ENCODE measurements at places on chromosomes 5 and 9.

- no peak for DNase-seq
Measured at GRCh38 chr9:136504512-136505348, 21.9 kb upstream of the SEC16A start.

GRCh38 chr9:127812011-127812410 lies 9.3 kb downstream of the FPGS start:
- DNase-seq: no peak

- DNase-seq: no peak
Measured at GRCh38 chr9:91056917-91057316, 255.3 kb downstream of the SYK start.

DNA sequence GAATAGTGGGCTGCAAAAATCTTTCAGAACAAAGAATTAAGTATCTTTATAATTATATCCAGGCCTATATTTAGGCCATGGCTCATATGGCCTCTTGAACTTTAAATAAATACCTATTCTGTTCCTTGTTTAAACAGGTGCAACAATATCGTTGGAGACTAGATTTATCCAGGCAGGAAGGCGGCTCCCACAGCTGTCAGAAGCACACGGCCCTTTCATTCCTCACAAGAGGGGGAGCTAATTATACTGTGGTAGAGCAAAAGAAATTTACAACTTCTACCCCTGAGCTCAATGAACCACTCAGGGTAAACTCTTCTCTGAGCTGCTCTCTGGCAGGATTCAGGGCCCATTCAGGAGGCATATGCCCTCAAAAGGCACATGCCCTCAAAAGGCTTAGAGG lies 31.3 kb downstream of the TMEM174 start:
- no peak for DNase-seq

- DNase-seq: no peak
Measured at GRCh38 chr9:107816561-107817021, 327.0 kb upstream of the KLF4 start.

DNA sequence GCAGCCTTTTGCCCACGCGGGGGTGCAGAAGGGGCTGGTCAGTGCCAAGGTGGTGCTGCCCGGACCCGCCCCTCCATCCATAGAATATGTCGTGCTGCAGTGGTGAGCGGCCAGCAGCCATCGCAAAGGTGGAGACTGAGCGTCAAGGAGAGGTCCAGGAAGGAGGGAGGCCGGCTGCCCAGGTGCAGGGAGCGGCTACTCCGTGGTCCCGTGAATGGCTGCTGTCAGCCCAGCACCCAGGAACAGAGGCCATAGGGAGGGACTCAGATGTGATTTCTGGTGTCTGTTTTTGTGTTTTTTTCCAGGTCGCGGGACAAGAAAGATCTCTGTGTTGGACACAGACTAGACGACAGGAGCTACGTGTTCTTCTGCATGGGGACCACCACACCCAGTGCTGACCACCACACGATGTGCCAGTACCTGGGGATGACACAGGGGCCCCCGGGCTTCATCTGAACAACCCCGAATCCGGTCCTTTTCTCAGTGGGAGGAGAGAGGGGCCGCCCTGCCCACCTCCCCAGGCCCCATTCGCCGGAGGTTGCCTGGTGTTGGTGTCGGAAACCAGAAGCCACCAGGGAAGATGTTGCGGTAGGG lies 29.0 kb downstream of the PAEP start:
- DNase-seq: no peak

DNA sequence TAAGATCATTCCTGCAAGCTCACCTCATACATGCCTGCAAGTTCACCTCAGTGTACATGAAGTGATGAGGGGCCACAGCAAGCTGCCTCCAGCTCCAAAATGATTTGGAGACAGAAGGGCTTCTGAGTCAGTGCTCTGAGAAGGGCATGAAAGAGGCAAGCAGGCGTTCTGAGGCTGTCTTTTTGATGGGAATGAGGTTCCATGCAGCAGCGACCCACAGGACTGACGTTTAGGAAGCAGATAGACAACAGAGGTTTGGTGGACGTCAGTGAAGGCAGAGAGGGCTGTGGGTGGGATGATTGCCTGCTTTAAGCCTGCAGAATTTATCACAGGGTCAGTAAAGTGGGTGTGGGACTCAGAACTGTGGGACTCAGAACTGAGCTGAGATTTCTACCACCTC lies 8.9 kb upstream of the SMIM32 start:
- DNase-seq: no peak

DNA sequence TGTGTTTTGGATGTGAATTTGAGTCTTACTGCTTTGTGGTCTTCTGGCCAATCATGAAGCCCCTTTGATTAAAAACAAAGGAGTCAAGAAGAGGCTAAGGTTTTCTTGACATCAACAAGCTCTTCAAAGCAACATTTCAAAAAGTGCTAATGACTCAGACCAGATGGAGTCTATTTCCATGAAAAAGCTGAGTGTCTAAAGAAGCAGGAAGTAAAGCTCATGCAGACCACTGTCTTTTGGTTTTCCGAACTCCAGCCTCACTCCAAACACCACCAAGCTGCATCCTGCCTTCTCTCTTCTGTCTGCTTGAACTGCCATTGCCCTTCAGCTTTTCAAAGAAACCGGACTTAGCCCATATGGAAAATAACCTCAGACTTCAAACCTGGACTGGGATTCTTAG lies 115.2 kb downstream of the PRDM6 start:
- DNase-seq: no peak

- no peak for DNase-seq
Measured at GRCh38 chr9:129619787-129620668, 873 bp downstream of the C9orf50 start.

DNA sequence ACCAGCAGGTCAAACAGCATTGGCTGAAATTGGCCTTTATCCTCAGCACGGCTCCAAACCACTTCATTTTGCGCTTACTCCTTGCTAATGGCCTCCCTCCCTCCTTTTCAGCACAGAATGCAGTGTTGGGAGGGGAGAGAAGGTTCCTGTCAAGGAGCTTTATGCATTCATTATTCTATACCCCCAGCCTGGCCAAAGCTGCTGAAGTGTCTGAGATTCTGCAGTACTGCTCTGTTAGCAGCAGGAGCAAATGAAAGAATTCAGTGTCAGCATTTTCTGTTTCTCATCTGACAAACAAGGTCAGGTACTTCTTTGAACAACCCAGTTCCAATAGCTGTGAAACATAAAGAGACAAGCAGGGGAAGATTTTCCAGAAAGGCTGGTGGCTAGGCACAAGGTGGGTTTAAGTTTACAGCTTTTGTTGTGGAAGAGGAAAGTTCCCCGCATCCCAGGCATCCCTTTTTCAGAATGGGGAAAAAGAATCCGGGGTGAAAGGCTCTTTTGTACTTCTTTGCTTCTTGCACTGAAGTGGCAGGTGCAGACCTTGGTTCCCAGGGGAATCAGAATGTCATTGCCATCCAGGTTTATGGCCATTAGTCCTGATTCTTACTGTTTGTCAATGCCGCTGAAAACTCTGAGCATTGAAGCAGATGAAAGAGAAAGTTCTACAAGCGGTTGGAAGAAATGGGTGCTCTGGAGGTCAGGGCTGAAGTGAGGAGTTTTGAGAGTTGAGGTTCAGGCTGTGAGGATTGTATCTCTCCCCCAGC lies 109.3 kb upstream of the APC start:
- no peak for DNase-seq

GRCh38 chr5:150413176-150413901 lies 629 bp upstream of the CD74 start:
- DNase-seq: no peak

DNA sequence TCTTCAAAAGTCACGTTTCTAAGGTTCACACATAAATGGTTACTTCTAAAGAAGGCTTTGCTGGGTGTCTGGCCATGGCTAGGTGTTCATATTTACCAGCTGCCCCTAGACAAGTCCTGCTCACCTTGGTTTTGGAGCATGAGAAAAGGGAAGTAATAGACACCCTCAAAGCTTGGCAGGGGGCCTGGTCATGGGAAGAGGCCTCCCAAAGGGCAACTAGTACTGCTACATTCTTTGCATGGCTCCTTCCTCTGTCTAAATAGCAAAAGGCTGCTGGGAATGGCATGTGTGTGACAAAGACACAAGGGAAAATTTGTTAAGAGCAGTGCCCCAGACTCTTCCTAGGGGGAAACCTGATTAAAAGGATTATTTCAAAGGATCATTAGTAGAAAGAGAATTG lies 93.4 kb downstream of the NRG2 start:
- DNase-seq: no peak

DNA sequence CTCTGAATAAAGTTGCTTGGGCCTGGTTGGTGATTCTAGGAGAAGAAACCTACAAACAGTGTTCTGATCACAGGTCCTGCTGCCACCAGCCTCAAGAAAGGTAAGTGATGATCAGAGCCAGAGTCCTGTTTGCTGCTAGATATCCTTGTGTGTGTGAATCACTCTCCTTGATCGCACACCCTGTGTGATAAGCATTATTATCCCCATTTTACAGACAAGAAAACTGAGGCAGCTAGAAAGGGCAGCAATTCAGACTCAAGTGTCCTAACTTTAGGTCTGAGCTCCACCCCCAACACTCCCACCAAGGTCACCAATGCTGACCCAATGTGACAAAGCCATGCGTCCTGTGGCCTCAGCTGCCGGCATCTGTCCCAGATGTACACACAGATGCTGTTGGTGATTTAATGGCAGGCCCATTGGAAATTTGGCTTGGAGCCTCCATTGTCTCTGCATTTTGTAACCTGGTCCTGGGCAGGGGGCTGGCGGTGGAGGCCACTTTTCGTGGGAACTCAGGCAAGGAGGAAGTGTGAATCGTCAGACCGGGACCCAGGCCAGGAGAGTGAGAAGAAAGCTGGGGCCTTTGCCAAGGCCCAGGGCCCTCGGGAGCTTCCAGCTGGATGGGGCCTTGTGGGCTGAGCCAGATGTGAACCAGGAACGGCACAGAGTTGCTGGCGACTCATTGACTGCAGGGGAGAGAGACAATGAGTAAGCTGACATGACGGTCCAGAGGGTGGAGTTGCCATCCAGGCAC lies 29.8 kb upstream of the GGTA1 start:
- no peak for DNase-seq

GRCh38 chr5:135488727-135489465 lies 36.7 kb upstream of the TIFAB start:
- DNase-seq: no peak

- DNase-seq: no peak
Measured at GRCh38 chr9:37769995-37770394, 14.9 kb downstream of the EXOSC3 start.

DNA sequence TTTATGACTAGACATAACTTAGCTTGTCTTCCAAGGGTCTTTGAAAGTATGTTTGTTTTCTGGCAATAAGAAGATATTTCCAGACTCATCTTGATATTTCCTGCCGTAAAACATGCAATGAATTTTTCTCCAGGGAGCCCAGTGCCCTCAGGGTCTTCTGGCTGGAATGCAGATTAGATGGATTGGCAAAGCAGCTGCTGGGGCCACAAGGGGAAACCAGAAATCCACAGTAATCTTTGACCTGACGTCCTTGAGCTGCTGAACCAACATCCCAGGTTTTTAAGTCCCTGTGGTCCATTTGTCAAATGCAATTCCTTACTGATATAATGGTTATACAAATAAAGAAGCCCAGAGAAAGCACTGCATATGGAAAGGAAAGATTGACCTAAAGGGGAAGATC lies 93.0 kb downstream of the THBS4 start:
- no peak for DNase-seq

DNA sequence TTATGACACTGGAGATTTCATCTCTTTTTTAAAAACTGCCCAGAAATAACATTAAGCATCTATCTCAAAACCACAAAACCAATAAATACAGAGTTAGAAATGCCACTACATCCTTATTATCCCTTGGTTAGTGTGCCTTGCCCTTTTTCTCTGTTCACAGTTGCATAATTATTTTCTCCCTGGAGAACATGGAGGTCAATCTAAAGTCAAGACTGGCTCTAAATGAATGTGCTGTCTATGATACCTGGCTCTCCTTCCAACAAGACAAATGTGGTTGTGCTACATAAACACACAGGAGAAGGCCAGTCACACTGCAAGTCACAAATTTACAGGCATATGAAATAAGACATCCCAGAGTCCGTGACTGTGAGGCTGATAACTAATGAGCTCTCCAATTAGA lies 2.8 kb downstream of the FBN2 start:
- DNase-seq: no peak

GRCh38 chr9:130268521-130269211 lies 3.1 kb downstream of the HMCN2 start:
- DNase-seq: no peak

- DNase-seq: no peak
Measured at GRCh38 chr9:30815585-30815984, 1568.9 kb upstream of the ACO1 start.

DNA sequence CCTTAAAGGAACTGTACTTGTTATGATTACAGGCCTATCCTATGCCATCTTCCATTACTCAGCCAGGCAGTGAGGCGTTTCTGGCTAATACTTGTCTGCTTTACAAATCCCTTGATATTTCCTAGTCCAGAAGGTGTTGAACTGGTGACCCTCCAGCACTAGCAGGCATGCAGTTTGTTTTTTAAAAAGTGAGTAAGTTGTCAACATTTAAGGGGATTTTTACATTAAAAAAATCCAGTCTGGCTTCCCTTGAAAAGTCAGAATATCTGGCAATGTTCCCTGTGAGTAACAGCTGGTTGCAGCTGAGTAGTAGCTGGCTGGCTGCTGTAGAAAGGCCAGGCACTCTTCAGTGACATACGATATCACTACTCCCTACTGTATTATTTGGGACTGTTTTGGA lies 21.8 kb downstream of the GRIN3A start:
- DNase-seq: no peak

DNA sequence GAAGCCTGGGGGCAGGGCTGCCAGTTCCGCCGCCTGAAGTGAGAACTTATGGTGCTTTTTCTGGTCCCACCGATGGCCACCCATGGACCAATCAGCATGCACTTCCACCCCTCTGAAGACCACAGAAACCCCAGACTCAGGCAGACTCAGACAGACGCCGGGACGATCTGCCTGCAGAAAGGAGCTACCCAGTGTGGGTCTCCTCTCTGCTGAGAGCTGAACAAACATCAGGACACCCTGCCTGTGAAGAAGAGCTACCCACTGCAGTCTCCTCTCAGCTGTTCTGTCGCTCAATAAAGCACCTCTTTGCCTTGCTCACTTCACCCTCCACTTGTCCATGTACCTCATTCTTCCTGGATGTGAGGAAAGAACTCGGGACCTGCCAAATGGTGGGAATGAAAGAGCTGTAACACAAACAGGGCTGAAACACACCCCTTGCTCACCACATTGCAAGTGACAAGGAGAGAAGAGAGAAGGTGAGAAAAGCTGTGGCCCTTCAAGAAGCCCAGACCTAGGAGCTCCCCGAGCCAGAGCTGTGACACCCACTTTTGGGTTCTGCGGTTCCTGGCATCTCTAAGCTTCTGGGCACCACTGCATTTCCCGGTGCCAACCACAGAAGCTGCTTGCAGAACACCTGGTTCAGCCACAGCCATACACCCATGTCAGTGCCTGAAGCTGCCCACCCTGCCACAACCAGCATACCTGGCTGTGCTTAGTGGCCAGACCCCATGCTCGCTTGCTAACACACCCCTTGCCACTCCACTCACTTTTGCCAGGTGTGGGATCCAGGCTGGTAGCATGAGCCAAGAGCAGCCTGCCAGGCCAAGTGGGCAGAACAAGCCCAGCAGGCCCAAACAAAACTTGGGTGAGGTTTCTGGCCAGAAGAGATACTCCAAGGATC lies 114.3 kb upstream of the TSLP start:
- DNase-seq: no peak

- no peak for DNase-seq
Measured at GRCh38 chr5:134902071-134902801, 2.7 kb upstream of the PCBD2 start.

GRCh38 chr5:123700624-123701287 lies 188.8 kb downstream of the CSNK1G3 start:
- DNase-seq: no peak

GRCh38 chr9:137032858-137033257 lies 970 bp upstream of the FUT7 start:
- no peak for DNase-seq

Data from effector CD4-positive, alpha-beta T cell (primary cell).